Stomach (tissue), 19 donors: ENCODE measurements at places on chromosomes 4 and X. TPM values are rescaled to one million over a fixed set of nuclear protein-coding genes. Genes with fewer than 3 reads are reported as not detected.

DNA sequence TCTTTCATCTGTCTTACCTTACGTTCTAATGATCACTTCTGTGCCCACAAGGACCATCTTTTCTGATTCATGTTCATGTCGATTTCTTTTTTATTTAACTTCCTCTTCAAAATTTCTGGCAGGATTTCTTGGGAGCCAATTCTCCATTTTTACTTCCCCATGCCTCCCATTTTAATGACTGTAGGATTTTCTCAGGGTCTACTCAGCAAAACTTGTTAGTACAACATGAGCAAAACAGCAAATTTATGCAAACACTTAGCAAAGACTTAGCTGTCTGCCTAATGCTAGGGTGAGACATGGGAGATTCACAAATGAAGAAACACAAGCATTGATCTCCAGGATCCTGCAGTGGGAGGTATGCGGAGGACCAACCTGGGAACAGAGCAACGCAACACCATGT, 5.5 kb downstream of the CD38 start:
- peaks cover 15% of the 10 kb centered on the region for H3K4me1 ChIP-seq
- DNase-seq = no peak
- no peak overlapping the region for H3K27ac ChIP-seq
- no peaks in the 10 kb centered on the region for H3K36me3 ChIP-seq
- peaks cover 10% of the 10 kb centered on the region for H3K27me3 ChIP-seq

DNA sequence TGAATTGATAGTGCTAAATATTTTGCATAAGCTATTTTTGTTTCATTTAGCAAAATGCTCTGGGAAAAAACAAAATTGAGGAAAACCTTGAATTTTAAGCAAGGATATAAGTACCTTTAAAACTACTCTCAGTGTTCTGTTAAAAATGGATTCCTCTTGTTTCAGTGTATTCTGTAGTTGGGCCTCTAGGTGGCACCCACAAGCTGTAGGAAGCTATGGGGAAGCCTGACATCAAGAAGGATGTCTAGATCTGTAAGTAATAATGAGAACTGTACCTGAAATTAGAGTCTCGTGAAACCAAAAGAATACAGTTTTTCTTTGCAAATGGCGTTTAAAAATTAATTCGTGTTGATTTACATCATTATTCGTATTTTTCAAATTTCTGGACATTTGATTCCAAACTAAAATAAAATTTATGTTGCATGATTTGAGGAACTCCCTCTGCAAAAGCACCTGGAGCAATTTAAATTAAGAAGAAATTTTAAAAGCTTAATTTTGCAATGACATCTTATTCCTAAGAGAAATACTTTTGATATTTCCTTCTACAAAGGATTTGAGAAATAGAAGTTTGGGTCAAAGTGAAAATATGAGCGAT, 51.2 kb downstream of the TMPRSS11E start:
- no peaks in the 10 kb centered on the region for H3K27me3 ChIP-seq
- H3K4me1 ChIP-seq = no peaks in the 10 kb centered on the region
- no peak overlapping the region for H3K27ac ChIP-seq
- H3K36me3 ChIP-seq = no peaks in the 10 kb centered on the region
- peak; percentile 70 for DNase-seq

- H3K27ac ChIP-seq = no peak overlapping the region
- H3K4me3 ChIP-seq = no peak overlapping the region
- H3K36me3 ChIP-seq = no peaks in the 10 kb centered on the region
- H3K4me1 ChIP-seq = peaks cover under 1% of the 10 kb centered on the region
- H3K27me3 ChIP-seq = no peaks in the 10 kb centered on the region
Observed at GRCh38 chr4:7075962-7076695, 8.3 kb upstream of the GRPEL1 start.

GRCh38 chr4:8842614-8843013, 29.0 kb downstream of the HMX1 start:
- H3K27ac ChIP-seq = no peak overlapping the region
- DNase-seq = no peak
- H3K27me3 ChIP-seq = peaks cover 63% of the 10 kb centered on the region
- no peak overlapping the region for H3K4me3 ChIP-seq

- H3K4me1 ChIP-seq = no peaks in the 10 kb centered on the region
- H3K27ac ChIP-seq = no peak overlapping the region
- H3K36me3 ChIP-seq = no peaks in the 10 kb centered on the region
- no peaks in the 10 kb centered on the region for H3K27me3 ChIP-seq
- no peak for DNase-seq
Observed at GRCh38 chr4:172822331-172822730, 346.3 kb upstream of the GALNT7 start.

DNA sequence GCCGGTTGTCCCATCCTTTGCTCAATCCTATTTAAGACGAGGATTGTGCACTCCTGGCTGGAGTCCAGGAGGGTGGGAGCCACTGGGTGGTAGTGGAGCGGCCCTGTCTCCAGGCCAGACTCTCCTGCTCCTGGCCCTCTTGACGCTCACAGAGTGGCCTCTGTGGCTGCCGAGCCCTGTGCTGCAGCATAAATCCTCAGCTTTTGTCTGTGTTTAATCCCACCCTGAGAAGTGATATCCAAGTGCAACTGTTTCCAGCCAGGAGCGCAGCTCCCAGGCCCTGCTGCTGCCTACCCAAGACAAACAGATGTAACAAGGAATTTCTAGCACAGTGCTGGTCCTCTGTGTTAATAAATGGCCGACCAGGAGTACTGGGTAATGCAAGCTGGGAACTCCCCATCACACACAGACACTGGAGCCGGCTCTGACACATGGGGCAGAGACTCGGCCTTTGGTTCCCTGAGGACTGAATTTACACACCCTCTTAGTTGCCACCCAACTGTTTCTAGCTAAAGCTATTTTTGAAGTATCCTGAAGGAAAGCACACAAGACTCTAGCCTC, 85.3 kb downstream of the GATB start:
- DNase-seq = no peak
- no peaks in the 10 kb centered on the region for H3K36me3 ChIP-seq
- peak overlapping the region; percentile 69 for H3K27ac ChIP-seq
- H3K4me3 ChIP-seq = no peak overlapping the region

- no peak overlapping the region for H3K27ac ChIP-seq
- DNase-seq = no peak
- H3K4me1 ChIP-seq = no peaks in the 10 kb centered on the region
- no peaks in the 10 kb centered on the region for H3K36me3 ChIP-seq
- no peak overlapping the region for H3K4me3 ChIP-seq
Observed at GRCh38 chrX:42823443-42823842, 45.5 kb upstream of the PPP1R2C start.

DGKK gene
- total RNA-seq = not detected

RNF212 gene
- total RNA-seq = not detected

SULT1B1 gene
- 44.2 TPM for total RNA-seq

ATP1B4 gene
- total RNA-seq = not detected

DNA sequence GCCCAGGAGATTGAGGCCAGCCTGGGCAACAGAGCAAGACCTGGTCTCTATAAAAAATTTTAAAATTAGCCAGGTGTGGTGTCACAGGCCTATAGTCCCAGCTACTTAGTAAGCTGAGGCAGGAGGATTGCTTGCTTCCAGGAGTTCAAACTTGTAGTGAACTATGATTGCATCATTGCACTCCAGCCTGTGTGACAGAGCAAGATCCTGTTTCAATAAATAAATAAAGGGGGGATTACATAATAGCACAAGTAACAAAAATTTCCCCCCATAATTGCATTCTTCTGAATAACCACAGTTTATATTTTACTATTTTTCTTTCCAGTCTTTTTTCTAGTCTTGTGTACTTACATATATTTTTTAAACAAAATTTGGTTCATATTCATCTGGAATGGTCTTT, 135.6 kb downstream of the CHIC2 start:
- peak overlapping the region; percentile 9 for H3K27ac ChIP-seq
- H3K4me1 ChIP-seq = no peaks in the 10 kb centered on the region
- H3K4me3 ChIP-seq = no peak overlapping the region
- DNase-seq = no peak
- peaks cover 29% of the 10 kb centered on the region for H3K27me3 ChIP-seq

RHOXF1 gene
- total RNA-seq = not detected

GRCh38 chrX:97155816-97156215, 272.1 kb downstream of the RPA4 start:
- no peaks in the 10 kb centered on the region for H3K36me3 ChIP-seq
- H3K27me3 ChIP-seq = no peaks in the 10 kb centered on the region
- DNase-seq = no peak
- no peak overlapping the region for H3K4me3 ChIP-seq

- H3K27ac ChIP-seq = no peak overlapping the region
- no peak for DNase-seq
- H3K4me1 ChIP-seq = no peaks in the 10 kb centered on the region
- no peak overlapping the region for H3K4me3 ChIP-seq
- peaks cover 57% of the 10 kb centered on the region for H3K36me3 ChIP-seq
Observed at GRCh38 chr4:82969414-82969813, 41.2 kb downstream of the LIN54 start.
